ENCODE measurements at places on chromosomes 12 and 14.

- no peak for DNase-seq
Observed at GRCh38 chr12:75995691-75996090, 35.9 kb downstream of the PHLDA1 start.

GRCh38 chr14:99803803-99804202 lies 10.6 kb downstream of the EML1 start:
- no peak for DNase-seq

DNA sequence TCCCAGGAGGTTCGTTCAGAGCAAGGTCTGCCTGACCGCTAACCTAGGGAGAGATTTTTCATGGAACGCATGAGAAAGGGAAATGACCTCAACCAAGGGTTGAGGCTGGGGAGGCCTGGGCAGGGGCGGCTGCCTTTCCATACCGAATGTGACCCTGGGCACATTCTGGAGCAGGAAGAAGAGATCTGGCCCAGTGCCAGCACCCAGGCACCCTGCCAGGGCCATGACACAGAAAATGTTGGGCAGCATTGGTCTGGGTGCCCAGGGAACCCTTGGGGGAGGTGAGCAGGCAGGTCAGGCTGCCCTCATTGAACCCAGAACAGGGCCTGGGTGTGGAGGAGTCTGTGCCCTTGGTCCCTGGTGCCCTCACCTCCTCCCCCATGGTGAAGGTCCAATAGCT lies 106.8 kb downstream of the CALM1 start:
- no peak for DNase-seq

- no peak for DNase-seq
Observed at GRCh38 chr12:64560396-64561301, 49.6 kb upstream of the RASSF3 start.

- DNase-seq = no peak
Observed at GRCh38 chr14:70724110-70724509, 82.4 kb downstream of the TTC9 start.

DNA sequence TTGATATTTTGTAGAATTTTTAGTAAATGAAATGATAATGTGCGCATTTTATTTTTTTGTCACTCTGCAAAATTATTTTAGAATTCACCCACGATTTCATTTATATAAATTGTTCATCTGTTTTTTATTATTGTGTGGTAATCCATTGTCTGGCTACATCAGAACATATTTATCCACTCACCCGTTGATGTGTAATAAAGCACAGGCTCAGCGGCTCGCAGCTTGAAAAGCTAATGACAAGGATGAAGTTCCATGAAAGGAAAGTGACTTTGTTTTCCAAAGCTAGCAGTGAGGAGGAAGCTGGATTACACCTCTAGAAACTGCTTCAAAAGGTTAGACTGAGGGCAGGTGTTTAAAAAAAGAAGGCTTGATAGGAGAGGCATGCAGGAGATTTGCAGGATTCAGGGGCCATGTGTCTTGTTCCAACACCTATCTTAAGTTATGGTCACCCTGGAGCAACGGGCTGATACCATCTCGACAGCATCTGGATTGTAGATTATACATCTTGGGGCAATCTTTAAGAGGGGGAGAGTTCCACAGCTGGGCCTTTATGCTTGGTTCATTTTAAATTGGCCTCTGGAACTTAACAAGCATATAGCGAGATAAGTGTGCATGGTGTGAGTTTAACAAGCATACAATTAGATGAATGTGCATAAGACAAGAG lies 194.1 kb downstream of the TMTC3 start:
- DNase-seq = no peak

GRCh38 chr14:61430066-61430757 lies 108.8 kb downstream of the PRKCH start:
- no peak for DNase-seq

- no peak for DNase-seq
Observed at GRCh38 chr12:27564612-27565213, 40.7 kb downstream of the PPFIBP1 start.

- DNase-seq = no peak
Observed at GRCh38 chr12:132021965-132022364, 72.2 kb downstream of the EP400 start.

DNA sequence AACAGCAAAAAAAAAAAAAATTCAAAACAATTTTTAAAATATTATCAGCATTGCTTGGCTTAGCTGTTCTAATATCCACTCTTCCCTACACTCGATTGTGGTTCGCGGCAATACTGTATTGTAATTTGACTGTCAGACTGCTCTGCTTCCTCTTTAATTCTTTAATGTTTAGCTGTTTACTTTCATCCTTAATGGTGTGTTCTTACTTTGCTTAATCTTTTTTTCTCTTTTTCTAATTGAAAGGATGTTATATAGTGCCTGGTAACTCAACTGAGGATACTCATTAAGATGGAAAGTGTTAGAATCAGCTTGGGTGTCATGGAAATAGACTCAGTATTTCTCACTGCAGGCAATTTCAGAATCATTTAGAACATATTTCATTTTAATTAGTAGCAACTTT lies 2.0 kb downstream of the ANO4 start:
- no peak for DNase-seq
